ENCODE measurements at places on chromosomes 7 and 10. TPM values are rescaled to one million over a fixed set of nuclear protein-coding genes. Genes with fewer than 3 reads are reported as not detected.

DNA sequence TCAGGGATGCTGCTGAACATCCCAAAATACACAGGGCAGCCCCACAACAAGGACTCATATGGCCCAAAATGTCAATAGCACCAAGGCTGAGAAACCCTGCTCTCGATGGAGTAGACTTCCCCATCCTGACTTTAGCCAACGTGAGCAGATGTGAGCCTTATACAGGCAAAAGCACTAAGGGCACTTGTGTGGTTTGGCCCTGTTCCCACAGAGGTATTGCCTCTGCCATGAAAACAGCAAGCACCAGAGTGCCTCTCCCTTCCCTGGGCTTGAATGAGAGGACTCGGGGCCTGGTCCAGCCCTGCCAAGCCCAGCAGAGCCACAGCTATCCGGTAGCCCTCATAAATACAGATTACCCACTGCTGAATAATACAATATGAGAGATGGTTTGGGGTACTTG, 47.5 kb downstream of the ACSM6 start:
- no peak for DNase-seq

- DNase-seq: no peak
These were observed 37.4 kb upstream of the KDM7A start for GRCh38 chr7:140214075-140214684.

DNA sequence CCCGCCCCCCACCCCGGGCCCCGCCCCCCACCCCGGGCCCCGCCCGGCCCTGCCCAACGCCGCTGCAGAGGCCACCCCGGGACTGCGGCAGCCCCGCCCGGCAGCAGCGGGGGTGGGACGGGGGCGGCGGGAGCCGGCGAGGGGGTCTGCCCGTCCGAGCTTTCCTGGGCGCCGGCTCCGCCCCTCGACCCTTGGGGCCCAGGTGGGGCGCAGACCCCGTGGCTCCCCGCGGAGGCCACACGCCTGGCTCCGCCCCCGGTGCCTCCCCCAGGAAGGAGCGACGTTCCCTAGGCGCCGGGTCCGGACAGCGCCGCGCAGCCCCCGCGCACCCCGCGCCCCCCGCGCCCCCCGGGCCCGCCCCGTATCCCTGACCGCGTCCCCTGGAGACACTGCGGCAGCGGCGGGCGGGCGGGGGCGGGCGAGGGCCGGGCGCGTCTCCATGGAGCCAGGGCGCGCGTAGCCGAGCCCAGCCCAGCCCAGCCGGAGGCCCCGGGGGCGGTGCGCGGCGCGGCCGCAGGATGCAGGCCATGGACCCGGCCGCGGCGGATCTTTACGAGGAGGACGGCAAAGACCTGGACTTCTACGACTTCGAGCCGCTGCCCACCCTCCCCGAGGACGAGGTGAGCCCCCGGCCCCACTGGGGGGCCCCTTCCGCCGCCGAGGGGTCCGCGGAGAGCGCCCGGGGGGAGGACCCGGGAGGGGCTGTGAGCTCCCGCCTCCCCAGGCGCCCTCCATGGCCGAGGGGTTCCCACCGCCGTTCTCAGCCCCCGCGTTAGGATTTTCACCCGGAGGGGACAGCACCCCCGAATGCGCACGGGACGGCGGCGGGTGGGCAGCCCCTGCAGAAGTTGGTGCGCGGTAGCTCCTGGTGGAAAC, at the start of gene KNDC1:
TSS of gene KNDC1 (plus strand) at position 270 of the 876 bp plus-strand sequence. CDS start at position 519, 249 bp downstream.
- DNase-seq: no peak

DNA sequence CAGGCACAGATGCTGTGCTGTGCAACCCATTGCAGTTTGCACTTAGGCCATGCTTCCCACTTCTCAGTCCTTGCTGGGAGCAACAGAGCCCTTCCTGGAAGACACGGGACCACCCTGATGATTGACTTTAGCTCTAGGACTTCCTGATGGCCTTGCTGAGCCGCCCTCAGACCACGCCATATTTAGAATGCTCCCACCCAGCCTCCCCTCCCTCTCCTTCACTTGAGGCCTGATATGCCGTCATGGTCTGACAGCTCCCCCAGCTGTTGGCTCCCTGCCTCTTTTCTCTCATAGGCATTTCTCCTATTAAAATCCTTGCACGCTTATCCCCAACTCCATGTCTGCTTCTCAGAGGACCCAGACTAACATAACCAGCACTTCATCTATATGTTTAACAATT, 29.4 kb upstream of the GATAD1 start:
- DNase-seq: no peak

SLIT1 gene
- total RNA-seq: 0.15 TPM
